EH (cell line): ENCODE measurements at places on chromosomes 12 and 14.

GRCh38 chr14:69675877-69676416, 64.6 kb downstream of the SUSD6 start:
- no peak for DNase-seq

- peak; percentile 99 for DNase-seq
These were observed 57.3 kb downstream of the GALNT16 start for GRCh38 chr14:69317102-69317755.

DNA sequence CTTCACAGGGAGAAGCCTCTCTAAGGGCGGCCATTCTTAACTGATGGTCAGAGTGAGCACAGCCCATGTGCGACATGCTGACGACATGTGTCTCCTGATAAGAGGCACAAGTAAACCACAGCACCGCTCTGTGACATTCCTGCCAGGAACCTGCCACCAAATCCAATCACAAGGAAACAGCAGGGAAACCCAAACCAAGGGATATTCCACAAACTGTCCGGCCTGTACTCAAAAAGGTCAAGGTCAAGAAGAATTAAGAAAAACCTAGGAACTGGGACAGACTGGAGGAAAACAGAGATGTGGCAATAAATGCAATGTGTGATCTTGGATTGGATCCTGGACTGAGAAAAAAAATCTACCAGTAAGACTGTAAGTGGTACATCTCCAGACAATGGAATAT, 91.9 kb downstream of the SYNE3 start:
- peak; percentile 11 for DNase-seq

DNA sequence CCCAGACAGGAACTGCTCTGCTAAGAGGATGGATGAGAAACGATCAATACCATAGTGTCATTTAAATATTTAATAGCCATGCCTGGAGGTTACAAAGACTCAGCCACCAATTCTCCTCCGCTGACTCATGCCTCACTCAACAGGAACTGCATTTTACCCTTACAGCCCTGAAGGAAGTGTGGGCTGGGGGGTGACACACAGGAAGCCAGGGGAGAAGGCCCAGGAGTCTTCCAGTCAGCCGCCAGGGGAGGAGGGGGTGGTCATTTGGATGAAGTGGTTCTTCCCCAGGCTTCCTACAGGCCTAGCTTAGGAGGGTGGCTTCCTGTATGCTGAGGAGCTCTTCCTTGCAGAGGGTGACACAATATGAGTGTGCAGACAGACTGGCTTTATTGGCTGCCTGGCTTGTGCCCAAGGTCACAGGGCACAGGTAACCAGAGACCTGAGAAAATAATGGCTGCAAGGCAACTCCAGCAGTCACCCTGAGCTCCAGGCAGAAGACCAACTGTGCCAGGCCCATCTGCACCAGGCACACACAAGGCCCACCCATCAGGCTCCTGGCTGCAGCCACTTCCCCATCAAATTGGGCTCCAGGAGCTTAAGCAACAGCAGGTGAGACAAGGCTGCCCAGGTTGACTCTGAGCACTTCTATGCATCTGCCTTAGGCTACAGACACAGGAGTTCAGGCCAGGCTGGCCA, 30.6 kb upstream of the RPLP0 start:
- peak; percentile 99 for DNase-seq

DNA sequence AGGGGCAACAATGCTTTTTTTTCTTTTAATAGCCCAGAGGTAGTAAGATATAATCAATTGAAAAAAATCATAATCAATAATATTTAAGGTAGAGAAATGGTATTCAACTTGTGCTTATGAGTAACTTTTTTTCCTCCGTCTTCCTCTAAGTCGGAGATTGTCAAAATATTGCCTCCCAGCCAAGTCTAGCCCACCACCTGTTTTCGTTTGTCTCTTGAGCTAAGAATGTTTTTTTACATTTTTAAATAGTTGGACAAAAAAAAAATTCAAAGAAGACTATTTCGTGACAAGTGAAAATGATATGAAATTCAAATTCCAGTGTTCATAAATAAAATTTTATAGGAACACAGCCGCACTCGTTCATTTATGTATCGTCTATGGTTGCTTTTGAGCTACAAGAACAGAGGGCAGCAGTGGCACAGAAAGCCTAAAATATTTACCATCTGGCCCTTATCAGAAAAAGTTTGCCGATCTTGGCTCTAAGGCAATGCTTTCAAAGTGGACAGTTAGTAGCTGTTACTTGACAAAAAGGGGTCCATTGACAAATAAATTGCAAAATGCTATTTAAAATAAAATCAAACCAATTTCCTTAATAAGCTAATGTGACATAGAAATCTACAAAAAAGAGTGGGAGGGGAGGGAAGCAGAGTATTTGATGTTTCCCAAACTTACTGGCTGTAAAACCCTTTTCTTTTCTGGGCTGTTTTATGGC, 40.8 kb upstream of the MAX start:
- no peak for DNase-seq

DNA sequence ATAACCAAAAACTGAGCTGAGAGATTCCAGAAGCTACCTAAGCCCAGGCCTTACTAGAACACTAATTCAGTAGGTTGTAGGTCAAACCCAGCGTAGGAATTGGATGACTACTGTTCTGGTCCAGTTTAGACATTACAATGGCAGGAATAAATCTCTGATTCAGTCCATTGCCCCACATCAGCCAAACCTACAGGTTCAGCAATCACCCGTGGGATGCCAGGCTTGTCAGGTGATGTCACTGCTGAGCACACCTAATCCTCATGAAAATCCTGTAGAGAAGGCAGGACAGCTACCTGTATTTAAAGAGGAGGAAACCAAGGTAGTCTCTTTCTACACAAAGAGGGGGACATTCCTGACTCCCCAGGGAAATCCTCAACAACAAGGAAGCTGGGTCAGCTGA, 63.7 kb downstream of the RFX4 start:
- DNase-seq = no peak

DNA sequence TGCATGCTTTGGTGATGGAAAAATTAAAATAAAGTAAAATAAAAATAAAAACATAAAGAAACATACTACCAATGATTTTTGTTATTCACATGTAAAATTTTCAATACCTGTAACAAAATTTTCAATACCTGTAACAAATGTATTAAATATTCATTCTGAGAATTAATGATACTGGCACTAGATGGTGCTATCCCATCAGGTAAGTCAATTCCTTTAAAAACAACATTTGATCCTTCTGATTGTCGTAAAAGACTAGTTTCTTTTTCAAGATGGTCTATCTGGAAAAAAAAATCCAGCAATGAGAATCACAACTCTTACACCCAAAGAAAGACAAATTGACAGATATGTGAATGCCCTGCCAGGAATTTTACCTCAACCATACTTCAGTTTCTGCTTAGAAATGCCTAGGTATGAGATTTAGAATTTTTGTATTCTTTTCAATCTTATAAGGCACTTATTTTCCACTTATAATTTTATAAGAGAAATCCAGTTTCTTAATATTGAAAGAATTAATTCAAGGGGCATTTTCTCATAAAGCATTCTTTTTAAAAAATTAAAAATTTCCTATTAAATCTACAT, 30.7 kb downstream of the CEP290 start:
- peak; percentile 67 for DNase-seq

DNA sequence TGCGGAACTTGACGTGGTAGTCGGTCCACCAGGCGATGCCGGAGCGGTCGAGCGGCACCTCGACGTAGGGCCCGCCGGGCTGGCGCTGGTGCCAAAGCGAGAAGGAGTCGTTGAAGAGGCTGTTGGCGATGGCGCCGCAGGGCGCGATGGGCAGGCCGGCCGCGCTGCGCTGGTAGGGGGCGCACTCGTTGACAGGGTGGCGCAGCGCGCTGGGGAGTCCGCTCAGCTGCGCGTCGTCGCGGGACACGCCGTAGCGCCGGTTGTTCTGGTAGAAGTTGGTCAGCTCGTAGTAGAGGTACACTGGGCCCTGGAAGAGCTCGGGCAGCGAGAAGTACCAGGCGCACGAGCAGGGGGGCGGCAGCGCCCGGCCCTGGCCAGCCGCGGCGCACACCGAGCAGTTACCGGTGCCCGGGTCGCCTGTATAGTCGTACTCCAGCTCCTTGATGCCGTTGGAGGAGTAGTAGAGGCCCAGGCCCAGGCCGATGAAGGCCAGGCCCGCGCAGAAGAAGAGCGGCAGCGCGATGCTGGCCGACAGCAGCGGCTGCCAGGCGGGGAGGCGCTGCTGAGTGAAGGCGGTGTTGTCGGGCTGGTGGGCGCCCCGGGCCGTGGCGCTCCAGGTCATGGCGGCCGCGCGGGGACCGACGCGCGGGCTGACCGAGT, 482 bp downstream of the TMEM30B start:
- DNase-seq = peak; percentile 36

GRCh38 chr12:116012757-116013156, 264.7 kb downstream of the MED13L start:
- DNase-seq = no peak

DNA sequence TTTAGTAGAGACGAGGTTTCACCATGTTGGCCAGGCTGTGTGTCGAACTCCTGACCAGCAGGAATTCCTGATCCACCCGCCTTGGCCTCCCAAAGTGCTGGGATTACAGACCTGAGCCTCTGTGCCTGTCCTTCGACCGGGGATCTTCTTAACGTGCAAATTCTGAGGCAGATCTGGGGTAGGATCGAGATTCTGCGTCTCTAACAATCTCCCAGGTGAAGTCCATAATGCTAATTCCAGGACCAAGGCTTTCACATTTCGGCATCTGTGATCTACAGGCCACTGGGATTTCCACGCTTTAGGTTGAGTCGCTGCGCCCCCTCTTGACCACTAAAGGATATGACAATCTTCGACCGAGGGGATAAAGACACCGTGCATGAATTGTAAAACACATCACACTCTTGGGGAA, 24.8 kb downstream of the FOS start:
- peak; percentile 74 for DNase-seq

DNA sequence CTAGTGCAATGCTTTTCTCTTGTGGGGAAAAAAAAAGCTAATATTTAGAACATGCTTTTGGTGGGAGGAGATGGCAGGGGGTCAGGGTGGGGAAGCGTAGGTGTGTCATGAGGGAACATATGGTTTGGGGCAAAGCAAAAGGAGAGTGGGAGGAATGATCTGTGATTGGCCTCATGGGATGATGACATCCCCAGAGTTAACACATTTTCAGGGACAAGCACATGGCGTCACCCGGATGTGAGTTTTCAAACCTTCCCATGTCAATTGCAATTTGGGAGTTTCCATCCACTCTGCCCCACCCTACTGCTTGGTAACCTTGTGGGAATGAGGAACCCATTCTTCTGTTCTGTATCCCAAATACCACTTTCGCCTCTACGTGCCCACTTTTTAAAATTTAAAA, 164.2 kb downstream of the SSPN start:
- DNase-seq = no peak

GRCh38 chr12:119071638-119072231, 90.4 kb downstream of the SRRM4 start:
- DNase-seq = no peak

GRCh38 chr12:127893895-127894609, 372.9 kb upstream of the TMEM132C start:
- DNase-seq = no peak

- no peak for DNase-seq
These were observed 35.1 kb downstream of the TRPV4 start for GRCh38 chr12:109797905-109798669.

- no peak for DNase-seq
These were observed 2.7 kb downstream of the CS start for GRCh38 chr12:56297400-56297799.
